ENCODE measurements at places on chromosomes 2 and 18. TPM values are rescaled to one million over a fixed set of nuclear protein-coding genes. Genes with fewer than 3 reads are reported as not detected.

DNA sequence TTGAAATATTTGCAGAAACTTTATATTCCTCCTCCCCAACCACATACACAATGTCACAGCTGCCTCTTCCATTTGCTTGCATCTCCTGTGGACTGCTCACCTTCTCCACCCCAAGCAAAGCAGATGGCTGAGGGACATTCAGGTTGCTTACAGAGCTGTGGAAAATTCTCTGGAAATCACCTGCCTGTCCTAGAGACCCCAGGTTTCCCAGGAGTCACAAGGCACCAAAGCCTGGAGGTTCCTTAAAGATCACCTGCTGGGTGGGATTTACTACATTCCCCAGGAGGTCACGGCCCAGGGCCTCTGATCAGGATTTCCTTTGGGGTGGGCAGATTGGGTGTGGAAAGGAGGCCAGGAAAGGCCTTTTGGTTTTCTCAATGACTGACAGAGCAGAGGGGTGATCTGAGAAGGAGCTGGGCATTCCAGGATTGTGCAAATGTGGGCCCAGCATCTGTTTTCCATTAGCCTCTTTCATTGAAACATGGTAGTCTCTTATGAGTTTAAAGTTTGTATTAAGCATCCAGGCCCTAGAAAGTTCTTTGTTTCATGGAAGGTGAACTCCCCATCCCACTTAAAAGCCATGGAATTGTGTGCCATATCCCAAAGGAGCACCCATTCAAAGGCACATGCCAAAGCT is 410.7 kb upstream of the TNP1 start:
- DNase-seq = peak; percentile 62

Gene SNED1
- polyA plus RNA-seq = 3.7 TPM

Gene ARHGAP15
- not detected for polyA plus RNA-seq

Gene ANO7
- polyA plus RNA-seq = 3.4 TPM

- DNase-seq = no peak
These were observed 495.7 kb downstream of the TSN start for GRCh38 chr2:122251158-122251557.

Gene SERPINB7
- polyA plus RNA-seq = 76.5 TPM

Gene ALLC
- polyA plus RNA-seq = not detected

DNA sequence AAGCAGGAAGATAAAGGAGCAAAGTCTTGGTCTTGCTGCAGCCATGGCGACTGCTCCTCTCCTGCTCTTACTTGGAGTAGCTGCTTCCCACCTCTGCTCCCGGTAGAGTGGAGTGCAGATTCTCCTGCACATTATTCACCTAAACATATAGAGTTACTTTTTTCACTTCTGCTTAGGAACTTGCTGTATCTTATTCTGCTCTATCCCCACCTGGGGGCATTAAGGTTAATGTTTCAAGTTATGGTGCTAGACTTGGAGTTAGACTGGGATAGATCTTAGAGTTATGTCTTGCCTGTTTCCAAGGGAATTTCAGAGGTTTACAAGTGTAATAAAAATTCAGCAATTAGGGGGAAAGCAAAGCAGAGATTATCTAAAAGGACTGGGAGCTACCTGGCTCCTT is 144.2 kb downstream of the SETBP1 start:
- no peak for DNase-seq

Data from IMR-90 (cell line).